Uterus (tissue), 4 donors: ENCODE measurements at places on chromosomes 3 and 15. TPM values are rescaled to one million over a fixed set of nuclear protein-coding genes. Genes with fewer than 3 reads are reported as not detected.

Gene CPEB1
- total RNA-seq = 3.5 TPM

DNA sequence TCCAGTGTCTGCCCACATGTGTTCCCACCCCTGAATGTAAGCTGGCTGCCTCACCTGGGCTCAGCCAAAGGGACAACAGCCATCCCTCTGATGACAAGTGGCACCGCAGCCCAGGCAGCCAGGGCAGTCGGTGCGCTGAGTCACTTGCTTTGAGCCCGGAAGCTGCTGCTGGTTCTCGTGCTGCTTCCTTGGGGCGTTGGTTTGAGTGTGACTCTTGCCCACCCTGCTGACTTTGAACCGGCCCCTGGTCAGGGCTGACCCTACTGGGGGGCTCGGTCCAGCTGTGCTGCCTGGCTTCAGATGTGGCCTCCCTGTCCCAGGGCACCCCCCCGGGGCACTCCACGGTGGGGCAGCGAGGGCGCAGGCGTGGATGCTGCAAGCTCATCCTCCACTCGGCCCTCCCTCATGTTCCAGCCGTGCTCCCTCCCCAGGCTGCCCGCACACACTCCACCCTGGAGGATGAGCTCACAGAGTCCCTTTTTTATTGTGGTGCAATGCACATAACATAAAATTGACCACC, 62.1 kb downstream of the EFCAB12 start:
- no peak for DNase-seq

DNA sequence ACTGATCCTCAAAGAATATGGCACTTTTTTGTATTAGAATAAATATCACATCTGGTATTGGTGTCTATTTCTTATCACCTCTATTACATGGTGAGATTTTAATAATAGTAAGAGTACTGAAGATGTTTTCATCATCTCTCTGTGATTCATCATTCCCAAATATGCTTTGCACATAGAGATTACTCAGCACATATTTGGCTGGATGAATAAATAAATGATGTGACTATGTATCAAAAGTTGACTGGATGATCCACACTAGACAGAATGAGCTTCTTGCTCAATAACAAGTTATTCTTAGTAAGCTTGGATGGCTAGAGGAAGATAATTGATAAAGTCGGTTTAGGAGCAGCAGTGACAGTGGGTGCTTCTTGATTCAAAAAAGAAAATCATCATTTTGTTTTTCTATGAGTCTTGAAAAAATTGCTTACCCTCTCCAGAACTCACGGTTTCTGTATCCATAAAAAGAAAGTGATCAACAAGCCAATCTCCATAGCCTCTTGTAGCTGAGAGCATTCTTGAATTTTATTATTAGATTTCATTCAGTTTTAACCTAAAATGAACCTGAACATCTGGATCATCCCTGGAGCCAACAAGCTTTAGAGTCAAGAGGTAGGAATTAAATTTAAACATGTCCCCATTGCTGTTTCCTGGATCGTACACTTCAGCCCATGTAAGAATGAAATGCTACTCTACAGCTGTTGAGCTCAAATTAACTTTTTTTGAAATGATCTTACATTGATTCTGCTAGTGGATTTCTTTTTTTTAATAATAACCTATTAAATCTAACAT, 104.8 kb upstream of the OSTN start:
- DNase-seq = no peak

- DNase-seq = no peak
Measured at GRCh38 chr3:45765266-45765851, 31.0 kb downstream of the SLC6A20 start.
